ENCODE measurements at places on chromosomes 7 and 10. TPM values are rescaled to one million over a fixed set of nuclear protein-coding genes. Genes with fewer than 3 reads are reported as not detected.

DNA sequence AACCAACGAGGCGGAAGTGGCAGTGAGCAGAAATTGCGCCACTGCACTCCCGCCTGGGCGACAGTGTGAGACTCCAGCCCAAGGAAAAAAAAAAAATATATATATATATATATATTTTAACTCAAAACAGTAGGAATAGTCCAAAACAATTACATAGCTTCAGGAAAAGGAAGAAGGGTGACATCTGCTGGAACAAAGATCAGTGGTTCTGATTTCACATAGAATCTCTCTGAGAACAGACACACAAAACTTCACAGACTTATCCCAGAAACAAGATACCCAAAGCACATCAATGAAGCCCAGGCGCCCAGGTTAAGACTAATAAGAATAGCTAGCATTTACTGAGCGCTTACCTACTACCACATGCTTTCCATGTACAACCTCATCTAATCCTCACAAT lies 45.0 kb downstream of the DNMBP start:
- peaks cover 20% of the 10 kb centered on the region for H3K4me1 ChIP-seq
- no peak for DNase-seq
- H3K36me3 ChIP-seq = peaks cover 1% of the 10 kb centered on the region
- no peaks in the 10 kb centered on the region for H3K27me3 ChIP-seq

DNA sequence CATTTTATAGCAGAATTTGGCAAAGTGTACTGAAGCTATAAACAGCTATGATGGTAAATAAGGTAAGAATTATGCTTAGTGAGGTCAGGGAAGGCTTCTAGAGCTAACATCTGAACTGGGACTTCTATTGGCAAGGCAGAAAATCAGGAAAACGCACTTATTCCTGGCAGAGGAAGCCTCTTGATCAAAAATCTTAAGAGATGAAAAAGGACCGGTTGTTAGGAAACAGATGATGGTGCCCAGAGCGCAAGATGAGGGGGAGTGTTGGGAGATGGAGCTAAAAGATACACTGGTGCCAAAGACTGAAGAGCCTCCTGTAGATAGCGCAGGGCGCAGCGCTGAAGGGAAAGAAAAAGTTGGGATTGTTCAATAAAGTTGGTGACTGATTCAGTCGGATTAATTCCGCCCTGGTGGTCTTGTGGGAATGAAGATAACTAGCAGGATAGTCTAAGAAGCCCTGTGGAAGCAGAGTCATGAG lies 550 bp upstream of the CALU start:
- H3K27ac ChIP-seq = peak overlapping the region; percentile 91
- H3K27me3 ChIP-seq = peaks cover 2% of the 10 kb centered on the region
- H3K4me3 ChIP-seq = peak overlapping the region; percentile 97

- H3K27ac ChIP-seq = no peak overlapping the region
- no peaks in the 10 kb centered on the region for H3K36me3 ChIP-seq
- peaks cover 6% of the 10 kb centered on the region for H3K4me1 ChIP-seq
- no peak for DNase-seq
- H3K4me3 ChIP-seq = no peak overlapping the region
- no peaks in the 10 kb centered on the region for H3K27me3 ChIP-seq
Observed at GRCh38 chr7:142384493-142384922, 126.7 kb upstream of the PRSS58 start.

DNA sequence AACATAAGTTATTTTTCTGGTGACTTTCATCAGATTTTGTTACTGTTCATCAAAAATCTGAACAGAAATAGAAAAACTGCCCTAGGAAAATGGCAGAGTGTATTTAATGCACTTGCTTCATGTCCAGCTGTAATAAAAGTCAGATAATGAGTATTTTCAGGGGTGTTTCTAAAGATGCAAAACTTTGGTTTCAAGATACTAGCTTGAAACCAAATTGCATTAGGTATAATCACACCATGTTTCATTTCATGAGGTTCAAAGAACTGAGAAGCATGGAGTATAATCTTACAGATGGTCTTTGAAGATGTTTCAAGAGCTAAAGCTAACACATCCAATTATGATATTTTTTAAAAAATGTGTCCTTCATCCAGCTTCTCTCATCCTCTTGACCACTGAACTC lies 128.9 kb downstream of the NRCAM start:
- no peaks in the 10 kb centered on the region for H3K27me3 ChIP-seq
- no peak for DNase-seq
- no peak overlapping the region for H3K4me3 ChIP-seq
- no peaks in the 10 kb centered on the region for H3K36me3 ChIP-seq
- peaks cover 80% of the 10 kb centered on the region for H3K4me1 ChIP-seq

DNA sequence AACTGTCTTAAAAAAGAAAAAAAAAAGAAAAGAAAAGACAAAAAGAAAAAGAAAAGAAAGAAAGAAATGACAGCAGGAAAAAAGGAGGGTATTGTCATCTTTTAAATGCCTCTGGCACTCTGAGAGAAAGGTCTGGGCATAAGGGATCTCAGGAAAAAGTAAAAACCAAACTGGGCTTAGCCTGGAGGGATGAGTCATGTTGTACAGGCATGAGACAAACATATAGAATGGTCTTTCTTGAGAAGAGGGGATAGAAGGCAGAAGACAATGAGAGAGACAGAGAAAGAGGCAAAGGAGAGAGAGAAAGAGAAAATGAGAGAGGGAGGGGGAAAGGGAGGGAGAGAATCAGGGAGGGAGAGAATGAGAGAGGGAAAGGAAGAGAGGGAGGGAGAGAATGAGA lies 32.3 kb upstream of the KCNMA1 start:
- peaks cover 18% of the 10 kb centered on the region for H3K27me3 ChIP-seq
- no peaks in the 10 kb centered on the region for H3K36me3 ChIP-seq
- no peak overlapping the region for H3K4me3 ChIP-seq
- no peak for DNase-seq

DNA sequence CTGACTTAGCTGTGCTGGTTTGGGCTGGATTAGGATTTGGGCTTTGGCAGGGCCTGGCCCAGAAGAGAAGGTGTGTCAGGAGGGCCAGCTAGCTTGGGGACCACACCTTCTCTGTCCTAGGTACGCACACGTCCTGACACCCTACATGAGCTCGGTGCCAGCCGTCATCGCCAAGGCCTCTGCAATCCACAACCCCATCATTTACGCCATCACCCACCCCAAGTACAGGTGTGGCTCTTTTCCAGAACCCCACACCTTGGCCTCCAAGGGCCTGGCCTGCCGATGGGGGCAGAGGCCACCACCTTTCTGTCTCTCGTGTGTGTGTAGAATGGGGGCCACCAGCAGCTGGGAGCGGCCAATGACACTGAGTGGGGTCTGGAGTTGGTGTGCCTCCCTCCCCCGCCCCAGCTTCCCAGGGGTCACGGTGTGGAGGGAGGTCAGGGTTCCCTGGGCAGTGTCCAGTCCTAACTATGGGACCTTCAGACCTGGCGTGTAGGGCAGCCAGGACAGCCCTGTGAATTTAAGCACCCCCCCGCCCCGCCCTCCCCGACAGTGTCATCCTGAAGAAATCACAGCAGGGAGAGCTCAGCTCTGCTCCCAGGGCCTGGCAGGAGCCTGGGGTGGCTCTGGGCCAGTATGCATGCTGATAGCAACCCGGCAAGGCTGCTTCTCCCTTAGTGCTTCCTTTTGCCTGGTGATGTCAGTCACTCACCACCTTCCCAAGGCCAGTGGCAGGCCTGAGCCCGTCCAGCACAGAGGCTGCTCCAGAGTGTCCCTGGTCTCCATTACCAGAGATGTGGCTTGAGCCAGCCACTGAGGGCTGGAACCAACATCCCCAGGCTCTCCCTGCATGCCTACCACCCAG lies 6.9 kb upstream of the LDB3 start:
- no peaks in the 10 kb centered on the region for H3K27me3 ChIP-seq
- DNase-seq = no peak
- H3K27ac ChIP-seq = peak overlapping the region; percentile 67
- H3K4me1 ChIP-seq = peaks cover 24% of the 10 kb centered on the region

DNA sequence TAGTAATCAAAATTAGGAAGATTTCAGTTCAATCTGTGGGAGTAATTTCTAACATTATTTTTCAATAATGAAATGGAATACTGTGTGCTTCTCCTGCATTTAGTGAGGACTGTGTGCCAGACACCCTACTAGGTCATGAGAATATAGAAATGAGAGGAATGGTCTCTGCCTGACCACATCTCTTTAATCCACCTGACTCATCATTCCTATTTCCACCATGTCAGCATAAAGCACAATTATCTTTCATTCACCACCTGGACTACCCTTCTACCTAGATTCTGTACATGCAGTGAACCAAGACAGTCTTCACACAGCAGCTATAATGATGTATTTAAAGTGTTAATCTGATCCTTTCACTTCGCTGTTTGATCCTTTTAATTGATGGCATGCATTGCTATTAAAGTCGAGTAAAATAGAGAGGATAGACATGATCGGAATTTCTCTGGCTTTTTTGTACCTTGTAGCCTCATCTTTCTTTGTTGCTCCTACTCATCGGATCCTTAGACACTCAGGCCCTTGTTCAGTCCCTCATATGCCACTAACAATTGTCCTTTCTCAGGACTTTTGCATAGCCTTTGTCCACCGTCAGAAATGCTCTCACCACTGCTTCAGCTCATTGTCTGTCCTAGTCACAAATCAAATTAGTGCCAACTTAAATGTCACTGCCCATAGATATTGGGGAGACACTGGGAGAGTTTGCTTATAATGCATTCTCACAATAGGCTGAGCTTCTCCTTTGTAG lies 1037.1 kb downstream of the REEP3 start:
- no peak overlapping the region for H3K4me3 ChIP-seq
- H3K27ac ChIP-seq = peak overlapping the region; percentile 31
- peaks cover 15% of the 10 kb centered on the region for H3K4me1 ChIP-seq
- no peaks in the 10 kb centered on the region for H3K36me3 ChIP-seq

The GATA3 gene
- total RNA-seq = 0.39 TPM

The SPDYE8 gene
- not detected for total RNA-seq

DNA sequence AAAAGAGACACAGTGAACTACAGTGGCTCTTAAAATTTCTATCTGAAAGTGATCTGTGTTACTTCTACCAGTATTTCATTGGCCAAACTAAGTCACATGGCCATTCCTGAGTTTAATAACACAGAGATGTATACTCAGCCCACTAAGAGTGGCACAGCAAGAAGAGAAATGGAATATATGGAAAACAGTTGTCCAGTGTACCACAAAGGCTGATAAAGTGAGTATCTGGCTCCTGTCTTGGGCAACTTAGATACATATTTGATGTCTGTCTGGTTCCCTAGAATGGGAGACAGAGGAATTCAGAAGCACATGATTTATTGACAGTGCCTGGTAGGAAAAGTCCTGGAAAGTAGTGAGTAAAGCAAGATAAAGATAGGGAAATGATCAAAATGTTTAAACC lies 10.1 kb upstream of the PON1 start:
- no peak overlapping the region for H3K27ac ChIP-seq
- no peaks in the 10 kb centered on the region for H3K36me3 ChIP-seq
- H3K27me3 ChIP-seq = no peaks in the 10 kb centered on the region
- H3K4me1 ChIP-seq = no peaks in the 10 kb centered on the region
- no peak overlapping the region for H3K4me3 ChIP-seq
- DNase-seq = no peak

Measured in neural crest cell (in vitro differentiated cells).